D721Med (cell line): ENCODE measurements at places on chromosomes 1 and 21.

GRCh38 chr1:155134880-155135414 lies 705 bp upstream of the SLC50A1 start:
- peak; percentile 38 for DNase-seq

DNA sequence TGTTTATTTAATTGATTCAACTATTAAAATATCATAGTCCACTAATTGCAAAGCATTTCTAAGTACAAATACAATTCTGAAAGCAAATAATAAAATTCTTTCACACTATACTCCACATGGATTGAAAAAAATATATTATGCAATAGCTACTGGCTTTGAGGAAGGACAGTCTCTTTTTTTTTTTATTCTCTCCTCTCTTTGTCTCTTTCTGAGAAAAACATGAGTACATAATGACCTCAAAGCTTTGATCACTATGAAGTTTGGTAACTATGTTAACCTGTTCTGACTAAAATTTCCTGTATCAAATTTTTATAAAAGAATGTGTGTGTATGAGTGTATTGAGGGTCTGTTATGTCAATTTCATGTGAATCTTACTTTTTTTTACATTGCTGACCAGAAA lies 96.2 kb downstream of the RGS2 start:
- no peak for DNase-seq

GRCh38 chr21:37384416-37384815 lies 17.8 kb downstream of the DYRK1A start:
- DNase-seq = no peak

GRCh38 chr1:26190373-26190987 lies at the start of gene CATSPER4:
TSS of gene CATSPER4 (plus strand) at chr1:26190602. CDS start at chr1:26190628, 26 bp downstream.
- no peak for DNase-seq
